ENCODE measurements at places on chromosomes 2 and 18.

GRCh38 chr18:62877411-62878221 is 162.3 kb downstream of the PHLPP1 start:
- no peak for DNase-seq

DNA sequence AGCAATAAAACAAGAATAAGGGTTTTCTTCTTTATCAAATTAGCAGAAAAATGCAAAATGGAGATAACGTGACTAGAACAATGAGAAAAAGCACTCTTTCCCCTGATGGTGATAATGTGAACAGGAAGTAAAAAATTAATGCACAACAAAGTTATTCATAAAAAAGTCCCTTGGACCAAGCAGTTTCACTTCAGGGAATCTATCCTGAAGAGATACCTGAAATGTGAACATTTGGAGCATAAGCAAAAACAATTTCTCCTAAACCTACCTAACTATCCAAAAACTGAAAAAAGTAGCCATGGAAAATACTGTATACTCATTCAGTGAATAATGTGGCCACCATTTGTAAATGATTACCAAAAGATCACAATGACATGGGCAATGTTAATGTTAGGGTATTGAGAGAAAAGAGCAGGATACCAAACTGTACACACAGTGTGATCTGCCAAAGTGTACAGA is 48.7 kb downstream of the TRIP12 start:
- no peak for DNase-seq

GRCh38 chr2:175063741-175064140 is 58.6 kb upstream of the CHN1 start:
- DNase-seq: no peak

- DNase-seq: no peak
Measured at GRCh38 chr2:20612925-20613916, 37.7 kb downstream of the HS1BP3 start.

DNA sequence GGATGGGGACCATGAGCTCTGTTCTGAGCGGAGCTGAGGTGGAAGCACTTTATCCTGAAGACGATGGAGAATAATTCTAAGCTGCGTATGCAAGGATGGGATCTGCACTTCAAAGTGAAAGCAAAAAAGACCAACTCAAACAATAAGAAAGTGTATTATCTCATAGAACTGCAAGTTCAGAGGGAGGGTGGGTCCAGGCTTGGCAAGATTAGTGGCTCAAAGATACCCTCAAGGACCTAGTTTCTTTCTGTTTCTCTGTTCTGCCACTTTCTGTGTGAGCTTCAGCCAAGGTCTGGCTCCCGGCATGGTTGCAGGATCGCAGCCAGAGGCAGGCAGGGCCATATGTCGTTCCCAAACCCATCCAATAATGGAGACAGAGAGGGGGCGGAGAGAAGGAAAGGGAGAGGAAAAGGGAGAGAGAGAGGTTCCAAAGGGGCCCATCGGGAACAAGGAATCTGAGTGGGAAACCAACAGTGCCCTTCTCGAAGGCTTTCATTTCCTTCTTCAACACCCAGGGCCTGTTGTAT is 169.2 kb upstream of the NCK2 start:
- no peak for DNase-seq

- no peak for DNase-seq
Measured at GRCh38 chr2:168156661-168157060, 90.7 kb downstream of the STK39 start.

DNA sequence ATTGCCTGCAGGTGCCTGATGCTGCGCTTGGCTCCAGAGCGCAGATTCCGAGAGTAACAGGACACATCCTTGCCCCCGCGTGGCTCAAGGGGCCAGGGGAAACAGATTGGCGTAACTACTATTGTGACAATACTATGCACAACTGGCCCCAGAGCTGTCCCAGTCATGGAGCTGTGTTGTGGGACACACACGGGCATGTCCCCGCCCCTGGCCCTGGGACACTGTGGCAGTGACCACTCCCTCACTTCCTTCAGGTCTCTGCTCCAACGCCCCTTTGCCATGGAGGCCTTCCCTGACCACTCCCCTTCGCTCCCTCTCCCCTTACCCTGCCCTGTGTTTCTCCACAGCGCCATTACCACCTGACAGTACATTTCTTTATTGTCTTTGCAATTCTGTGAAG is 132.1 kb downstream of the SMAD2 start:
- no peak for DNase-seq

- no peak for DNase-seq
Measured at GRCh38 chr2:120646994-120647393, 88.7 kb upstream of the GLI2 start.

GRCh38 chr2:240648155-240648649 is 22.9 kb downstream of the GPR35 start:
- no peak for DNase-seq

DNA sequence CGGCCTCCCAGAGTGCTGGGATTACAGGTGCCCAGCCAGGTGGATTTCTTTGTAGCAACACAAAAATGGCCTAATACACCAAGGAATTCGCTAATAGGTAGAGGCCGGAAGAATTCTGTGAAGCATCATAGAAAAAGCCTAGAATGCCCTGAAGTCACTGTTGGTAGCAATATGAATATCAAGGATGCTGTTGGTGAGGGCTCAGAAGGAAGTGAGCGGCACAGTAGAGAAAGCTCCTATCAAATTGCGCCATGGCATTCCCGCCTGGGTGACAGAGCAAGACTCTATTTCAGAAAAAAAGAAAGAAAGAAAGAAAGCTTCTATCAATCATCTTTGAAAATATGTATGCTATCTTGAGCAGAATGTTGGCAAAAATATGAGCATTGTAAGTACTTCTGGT is 23.8 kb downstream of the GALNT5 start:
- DNase-seq: no peak

- no peak for DNase-seq
Measured at GRCh38 chr18:48835745-48836170, 115.0 kb downstream of the SMAD7 start.

GRCh38 chr2:71815701-71816474 is 331.8 kb downstream of the CYP26B1 start:
- DNase-seq: no peak

- peak; percentile 89 for DNase-seq
Measured at GRCh38 chr2:70964596-70965386, 13.6 kb upstream of the ANKRD53 start.

DNA sequence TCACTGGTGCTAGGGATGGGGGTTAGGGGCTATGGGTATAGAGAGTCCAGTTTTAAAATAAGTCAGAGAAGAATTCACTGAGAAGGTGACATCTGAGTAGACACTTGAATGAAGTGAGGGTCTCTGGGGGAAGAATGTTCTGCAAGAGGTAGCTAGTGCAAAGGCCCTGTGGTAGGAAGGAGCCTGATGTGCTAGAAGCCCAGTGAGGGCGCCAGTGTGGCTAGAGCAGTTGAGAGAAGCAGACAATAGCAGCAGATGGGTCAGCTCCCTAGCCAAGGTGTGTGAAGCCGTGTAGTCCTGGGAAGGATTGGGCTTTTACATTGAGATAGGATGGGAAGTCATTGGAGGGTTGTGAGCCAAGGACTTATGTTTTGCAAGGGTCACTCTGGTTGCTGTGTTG is 105.8 kb upstream of the PELI1 start:
- no peak for DNase-seq

DNA sequence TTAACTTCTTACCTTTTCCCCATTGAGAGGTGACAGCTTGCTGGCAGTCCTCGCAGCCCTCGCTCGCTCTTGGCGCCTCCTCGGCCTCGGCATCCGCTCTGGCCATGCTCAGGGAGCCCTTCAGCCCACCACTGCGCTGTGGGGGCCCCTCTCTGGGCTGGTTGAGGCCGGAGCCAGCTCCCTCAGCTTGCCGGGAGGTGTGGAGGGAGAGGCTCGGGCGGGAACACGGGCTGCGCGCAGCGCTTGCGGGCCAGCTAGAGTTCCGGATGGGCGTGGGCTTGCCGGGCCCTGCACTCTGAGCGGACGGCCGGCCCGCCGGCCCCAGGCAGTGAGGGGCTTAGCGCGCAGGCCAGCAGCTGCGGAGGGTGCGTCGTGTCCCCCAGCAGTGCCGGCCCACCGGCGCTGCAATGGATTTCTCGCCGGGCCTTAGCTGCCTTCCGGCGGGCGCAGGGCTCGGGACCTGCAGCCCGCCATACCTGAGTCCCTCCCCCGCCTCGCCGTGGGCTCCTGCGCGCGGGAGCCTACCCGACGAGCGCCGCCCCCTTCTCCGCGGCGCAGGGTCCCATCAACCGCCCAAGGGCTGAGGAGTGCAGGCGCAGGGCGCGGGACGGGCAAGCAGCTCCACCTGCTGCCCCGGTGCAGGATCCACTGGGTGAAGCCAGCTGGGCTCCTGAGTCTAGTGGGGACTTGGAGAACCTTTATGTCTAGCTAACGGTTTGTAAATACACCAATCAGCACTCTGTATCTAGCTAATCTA is 335.0 kb downstream of the CBLN2 start:
- DNase-seq: no peak

DNA sequence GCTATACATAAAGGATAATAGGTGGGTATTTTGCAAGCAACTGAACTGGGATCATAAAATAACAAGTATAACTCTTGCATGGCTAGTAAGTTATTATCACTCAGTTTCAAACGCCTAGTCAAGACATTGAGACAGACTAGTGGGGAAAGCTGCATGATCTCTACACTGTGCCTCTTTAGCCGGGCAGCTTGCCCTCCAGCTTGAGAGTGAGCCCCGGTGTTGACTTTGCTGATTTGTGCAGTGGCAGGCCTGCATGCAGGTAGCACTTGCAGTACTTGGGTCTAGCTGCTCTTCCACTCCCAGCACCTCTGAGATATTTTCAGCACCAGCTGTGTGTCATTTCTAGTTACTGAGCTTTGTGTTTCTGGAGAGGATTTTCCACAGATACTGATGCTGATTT is 118.8 kb upstream of the DAPL1 start:
- DNase-seq: no peak

GRCh38 chr2:183349091-183349490 is 224.8 kb downstream of the NUP35 start:
- no peak for DNase-seq

DNA sequence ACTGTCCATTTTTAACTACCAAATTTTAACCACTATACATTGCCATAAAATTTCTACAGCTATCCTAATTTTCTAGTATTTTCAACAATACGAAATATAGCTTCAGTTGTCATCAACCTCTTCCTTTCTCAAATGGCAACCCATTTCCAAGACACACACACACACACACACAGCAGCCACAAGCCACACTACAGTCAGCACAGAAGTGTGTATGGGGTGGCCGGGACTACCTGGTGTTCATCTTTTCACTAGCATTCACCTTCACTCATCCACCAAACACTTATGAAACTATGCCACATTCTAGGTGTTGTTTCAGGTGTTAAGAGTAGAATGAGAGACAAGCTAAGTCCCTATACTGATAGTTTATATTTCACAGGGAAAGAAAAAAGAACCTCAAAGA is 62.9 kb downstream of the EIF2AK3 start:
- DNase-seq: no peak

- DNase-seq: no peak
Measured at GRCh38 chr2:43349904-43350303, 123.5 kb upstream of the ZFP36L2 start.

GRCh38 chr2:7007846-7008741 is 90.9 kb downstream of the RNF144A start:
- DNase-seq: no peak

GRCh38 chr2:26754972-26755670 is 9.0 kb upstream of the SLC35F6 start:
- no peak for DNase-seq

DNA sequence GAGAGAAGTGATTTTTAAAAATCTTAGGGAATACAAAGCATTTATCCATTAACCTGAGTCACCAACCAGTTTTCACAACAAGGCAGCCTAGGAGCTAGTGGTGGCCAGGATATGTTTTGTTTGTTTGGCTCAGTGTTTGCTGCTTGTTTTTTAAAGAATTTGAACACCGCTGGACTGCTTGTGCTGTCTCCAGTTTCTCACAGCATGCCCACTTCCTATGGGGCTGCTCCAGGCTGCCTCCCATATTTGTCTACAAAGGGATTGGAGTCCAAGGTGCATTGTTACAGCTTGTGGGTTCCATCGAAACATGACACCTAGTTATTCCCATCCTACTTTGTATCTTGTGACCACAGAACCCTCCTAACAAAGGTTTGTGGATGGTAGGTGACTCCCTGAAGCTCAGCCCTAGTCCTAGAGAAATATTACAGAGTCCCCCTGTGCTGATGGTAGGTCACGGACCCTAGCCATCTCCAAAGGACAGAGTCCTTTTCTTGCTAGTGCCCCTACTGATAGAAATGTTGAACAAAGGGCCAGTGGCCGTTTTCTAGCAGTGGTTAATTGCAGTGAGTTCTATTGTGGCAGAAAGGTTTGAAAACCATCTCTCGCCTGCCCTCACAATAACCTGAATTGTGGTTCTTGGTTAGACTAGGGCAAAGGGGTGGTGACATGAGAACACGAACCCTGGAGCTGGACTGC is 23.2 kb downstream of the GPR39 start:
- no peak for DNase-seq

DNA sequence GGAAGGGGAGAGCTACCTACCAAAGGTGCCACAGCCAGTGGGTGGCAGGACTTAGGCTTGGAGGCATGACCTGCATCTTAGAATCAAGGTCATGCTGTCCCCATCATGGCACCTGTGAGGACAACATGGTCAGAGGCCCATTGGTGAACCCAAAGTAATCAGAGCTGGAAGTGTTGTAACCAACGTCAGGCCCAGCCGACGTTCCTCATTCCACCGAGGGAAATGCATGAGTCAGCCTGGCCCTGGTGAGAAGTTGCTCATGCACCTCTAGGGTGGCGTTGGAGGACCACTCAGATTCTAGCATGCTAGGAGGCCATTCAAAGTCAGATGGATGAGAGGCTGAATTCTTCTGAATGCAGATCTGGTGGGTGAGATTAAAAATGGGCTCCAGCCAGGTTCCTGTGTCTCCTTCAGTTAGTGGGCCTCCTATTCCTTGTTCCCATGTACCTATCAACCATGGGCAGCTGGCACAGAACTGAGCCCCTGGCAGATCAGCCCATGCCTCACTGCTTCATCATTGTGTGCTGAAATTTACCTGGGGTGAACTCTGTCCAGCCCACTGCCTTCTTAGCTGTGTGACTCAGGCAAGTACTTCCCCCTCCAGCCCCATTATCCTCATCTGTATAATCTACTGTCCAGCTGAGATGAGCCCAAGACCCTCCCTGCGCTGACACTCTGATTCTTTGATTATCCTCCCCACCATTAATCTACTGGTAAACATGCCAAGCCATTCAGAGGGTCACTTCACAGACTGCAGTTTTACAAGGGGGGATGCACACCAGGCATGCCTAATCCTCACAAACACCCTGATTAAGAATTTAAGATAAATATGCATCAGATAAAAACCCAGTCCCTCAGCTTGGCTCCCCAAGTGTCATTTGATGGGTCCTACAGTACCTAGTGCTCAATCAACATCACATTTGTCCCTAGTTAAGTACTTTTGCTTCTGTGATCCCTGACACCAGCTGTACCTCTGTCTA is 14.0 kb downstream of the SLC14A2 start:
- DNase-seq: no peak
